ENCODE measurements at places on chromosomes 5 and 9.

- no peak for DNase-seq
Observed at GRCh38 chr9:19901586-19901985, 112.7 kb upstream of the SLC24A2 start.

DNA sequence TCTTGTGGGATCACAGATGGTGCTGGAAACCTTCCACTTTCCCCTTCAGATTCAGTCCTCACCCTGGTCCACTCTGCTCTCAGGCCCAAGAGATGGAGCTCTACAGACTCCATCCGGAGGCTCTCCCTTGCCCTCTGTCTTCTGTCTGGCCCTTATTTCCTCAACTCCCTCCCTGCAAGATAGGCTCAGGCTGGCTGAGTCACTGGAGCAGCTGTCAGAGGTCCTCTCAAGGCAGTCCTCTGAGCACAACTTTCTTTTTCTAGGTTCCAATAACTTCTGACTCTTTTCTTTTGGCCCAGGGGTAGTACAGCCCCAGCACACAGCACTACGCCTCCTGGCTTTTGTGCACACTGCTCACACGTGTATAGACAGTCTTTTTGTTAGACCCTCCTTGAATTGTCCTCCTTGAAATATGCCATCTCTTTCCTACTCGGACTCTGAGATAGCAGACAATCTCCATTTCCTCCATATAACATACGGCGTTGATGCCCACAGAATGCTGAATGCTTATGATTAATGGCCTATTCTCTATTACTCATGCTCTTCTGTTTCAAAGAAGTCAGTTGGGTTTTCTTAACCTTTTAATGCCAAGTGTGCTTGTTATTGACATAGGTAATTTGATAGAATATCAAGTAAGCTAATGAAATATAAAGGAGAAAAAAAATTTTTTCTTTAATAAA, 193.1 kb downstream of the SLC12A2 start:
- no peak for DNase-seq

DNA sequence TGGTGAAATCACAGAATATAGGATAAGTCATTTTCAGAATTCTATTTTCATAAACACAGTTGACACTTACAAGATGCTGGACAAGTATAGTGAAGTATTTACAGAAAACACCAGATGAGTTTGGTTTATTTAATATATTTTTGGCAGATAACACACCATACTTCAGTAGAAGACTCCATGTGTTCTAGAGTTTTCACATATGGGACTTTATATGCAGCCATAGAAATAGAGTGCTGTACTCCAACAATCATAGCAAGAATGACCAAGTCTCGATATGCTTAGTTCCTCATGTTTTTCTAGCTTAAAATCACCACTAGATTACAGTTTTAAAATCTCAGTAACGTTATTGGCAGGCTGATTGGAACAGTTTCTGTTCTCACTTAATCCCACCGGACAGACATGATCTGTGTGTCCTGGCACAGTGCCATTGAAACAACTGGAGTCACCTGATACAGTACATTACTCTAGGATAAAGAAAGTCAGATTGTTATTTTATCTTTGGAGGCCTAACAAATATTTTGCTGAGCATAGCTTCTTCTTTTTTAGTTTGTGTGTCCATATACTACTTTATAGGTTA, 45.8 kb upstream of the ERBIN start:
- no peak for DNase-seq

DNA sequence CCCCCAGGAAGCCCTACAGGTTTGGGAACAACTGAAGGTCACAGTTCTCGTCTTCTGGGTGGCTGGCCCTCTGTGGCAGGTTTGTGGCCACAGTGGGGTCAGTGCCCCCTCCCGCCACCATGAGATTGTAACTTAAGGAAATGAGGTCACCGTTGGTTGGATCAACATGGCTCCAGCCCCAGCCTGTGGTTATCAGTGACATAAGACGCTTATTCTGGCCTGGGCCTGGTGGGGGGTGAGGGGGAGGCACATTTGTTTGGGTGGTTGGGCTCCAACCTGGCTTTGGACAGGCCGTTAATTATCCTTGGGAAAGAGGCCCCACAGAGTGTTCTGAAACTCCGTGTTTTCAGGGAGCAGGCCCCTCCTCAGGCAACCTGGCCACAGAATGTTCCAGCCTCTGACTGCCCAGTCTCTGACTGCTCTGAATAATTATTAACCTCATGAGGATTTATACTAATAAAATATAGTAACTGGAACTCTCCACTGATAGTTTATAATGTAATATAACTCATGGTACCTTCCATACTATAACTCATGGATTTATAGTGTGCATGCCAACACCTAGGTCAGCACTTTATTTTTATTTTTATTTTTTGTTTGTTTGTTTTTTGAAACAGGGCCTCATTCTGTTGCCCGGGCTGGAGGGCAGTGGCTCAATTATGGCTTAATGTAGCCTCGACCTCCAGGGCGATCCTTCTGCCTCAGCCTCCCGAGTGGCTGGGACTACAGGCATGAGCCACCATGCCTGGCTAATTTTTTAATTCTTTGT, 58.0 kb upstream of the RPL26L1 start:
- no peak for DNase-seq

DNA sequence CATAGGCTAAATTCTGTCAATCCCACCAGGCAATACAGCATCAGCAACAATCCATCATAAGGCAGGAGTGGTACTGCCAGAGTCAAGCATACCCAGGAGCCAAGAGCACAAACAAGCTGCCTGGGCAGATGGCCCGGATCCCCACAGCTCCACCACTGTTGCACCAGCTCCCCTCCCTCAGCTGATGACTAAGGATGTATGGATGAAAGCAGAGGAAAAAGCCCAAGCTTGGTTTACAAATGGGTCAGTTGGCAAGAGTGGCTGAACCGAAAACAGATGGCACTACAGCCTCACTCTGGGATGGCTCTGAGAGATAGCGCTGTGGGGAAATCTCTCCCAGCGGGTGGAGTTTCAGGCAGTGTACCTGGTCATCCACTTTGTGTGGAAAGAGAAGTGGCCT, 29.4 kb downstream of the DROSHA start:
- no peak for DNase-seq

DNA sequence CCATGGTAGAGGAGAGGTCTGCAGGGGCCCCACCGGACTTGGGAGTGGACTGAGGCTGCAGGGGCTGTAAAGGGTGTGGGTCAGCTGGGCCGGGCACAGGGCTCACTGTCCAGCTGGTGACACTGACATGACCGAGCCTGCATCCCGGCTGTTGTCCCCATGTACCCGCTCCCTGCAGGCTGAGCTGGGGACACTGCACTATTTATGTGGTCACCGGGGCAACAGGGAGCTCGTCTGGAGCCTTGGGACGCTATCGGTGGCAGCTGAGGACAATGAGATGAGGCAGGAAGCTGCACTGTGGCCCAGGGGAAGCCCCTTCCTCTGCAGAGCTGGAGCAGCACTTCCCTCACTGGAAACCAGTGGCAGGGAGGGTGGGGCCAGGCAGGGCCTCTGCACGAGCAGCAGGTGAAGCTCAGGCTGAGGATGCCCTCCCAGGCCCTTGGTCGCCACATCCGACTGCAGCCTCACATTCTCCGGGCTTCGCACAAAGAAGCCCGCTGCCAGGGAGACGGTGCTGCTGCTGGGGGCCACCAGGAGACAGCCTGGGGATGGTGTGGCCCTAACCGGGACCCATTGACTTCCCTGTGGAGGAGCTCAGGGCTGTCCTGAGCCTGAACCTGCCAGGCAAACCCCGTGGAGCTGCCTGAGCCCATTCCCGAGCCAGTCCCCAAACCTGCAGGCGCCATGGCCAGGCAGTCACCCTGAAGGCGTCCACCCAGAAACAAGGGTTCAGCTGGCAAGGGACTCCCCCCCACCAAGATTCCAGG, 26.4 kb downstream of the ZDHHC11B start:
- no peak for DNase-seq

DNA sequence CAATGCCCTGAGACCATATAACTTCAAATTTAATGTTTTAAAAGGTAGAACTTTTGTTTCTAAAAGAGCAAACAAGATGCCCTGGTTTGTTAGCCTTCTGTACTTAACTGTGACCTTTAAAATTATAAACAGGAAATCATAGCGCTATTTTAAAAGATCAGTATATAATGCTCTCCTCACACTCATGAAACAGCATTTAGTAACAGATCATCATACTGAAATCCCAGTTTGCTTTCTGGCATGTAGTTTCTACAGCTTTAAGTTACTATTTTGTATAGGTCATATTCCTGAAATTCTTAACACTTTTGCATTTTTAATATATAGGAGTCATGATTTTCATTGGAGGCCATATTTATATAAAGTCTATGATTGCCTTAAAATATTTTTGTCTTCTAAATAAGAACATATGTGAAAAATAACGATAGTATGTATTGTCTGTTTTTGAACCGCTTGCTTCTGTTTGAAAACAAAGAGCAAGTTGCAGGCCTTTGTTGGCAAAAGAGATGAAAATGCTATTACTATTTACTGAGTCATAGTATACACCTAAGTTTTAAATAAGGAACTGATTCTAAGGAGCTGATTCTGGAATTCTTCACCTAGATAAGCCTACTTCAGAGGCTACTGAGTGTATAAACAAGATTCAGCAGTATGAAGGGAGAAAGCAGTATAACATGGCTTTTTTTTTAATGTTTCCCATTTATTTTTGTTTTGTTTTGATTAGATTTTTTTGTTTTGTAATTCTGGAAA, 20.5 kb downstream of the SRFBP1 start:
- DNase-seq, result no peak

- no peak for DNase-seq
Observed at GRCh38 chr5:155485386-155485785, 471.8 kb downstream of the KIF4B start.

- DNase-seq, result no peak
Observed at GRCh38 chr9:127739614-127740330, 4.7 kb upstream of the TOR2A start.

- DNase-seq, result no peak
Observed at GRCh38 chr9:35179347-35180280, 17.8 kb downstream of the UNC13B start.

DNA sequence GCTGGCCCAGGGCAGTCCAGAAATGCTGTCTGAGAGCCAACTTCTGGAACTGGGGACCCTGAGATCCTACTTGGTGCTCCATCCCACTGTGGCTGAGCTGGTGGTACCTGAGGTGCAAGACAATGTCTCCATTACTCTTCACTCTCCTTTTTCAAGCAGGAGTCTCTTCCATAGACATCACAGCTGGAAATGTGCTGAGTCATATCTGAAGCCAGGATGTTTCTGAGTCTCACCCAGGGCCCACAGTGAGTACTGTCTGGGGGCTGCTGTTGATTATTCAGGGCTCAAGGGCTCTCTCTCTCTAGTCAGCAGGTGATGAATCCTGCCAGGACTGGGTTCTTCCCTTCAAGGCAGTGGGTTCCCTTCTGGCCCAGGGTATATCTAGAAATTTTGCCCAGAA, 145.2 kb upstream of the TAS2R1 start:
- no peak for DNase-seq

GRCh38 chr5:62731022-62731421, 152.4 kb downstream of the LRRC70 start:
- DNase-seq, result no peak

- no peak for DNase-seq
Observed at GRCh38 chr5:96706433-96707111, 44.4 kb downstream of the CAST start.

DNA sequence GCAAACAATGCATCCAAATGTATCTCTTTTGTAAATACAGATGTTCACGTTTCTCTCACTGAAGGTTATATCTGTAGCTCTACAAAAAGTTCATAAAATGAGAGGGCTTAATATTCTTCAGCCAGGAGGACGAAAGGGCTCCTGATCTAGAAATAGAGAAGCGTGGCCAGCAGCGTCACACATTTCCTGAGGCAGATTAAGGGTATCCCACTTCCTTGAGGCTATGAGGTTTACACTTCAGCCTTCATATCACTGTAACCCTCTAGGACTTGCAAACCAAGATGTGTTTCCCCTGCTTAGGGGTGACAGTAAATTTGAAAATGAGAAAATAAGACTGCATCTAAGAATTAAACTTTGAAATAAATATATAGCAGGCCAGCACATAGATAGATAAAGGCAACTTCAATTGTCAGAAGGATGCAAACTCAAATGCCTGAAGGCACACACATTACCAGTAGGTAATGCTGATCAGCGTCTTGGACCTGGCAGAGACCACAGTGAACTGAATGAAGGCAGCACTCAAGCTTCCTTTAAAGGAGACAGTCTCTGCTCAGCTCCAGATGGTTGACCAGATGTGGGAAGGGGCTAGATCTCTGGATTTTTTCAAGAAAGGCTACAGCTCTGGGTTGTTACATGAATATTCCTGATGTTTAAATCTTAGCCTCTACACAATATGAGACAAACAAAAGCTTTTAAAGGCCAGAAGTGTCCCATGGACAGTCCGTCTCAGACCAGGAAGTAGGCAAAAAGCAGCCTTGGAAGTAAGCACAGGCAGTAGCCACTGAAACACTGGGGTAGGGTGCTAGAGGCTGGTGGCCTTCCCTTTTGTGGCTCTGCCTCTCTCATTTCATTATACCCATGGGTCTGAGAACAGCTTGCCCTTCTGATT, 197.7 kb downstream of the MCTP1 start:
- DNase-seq, result no peak

DNA sequence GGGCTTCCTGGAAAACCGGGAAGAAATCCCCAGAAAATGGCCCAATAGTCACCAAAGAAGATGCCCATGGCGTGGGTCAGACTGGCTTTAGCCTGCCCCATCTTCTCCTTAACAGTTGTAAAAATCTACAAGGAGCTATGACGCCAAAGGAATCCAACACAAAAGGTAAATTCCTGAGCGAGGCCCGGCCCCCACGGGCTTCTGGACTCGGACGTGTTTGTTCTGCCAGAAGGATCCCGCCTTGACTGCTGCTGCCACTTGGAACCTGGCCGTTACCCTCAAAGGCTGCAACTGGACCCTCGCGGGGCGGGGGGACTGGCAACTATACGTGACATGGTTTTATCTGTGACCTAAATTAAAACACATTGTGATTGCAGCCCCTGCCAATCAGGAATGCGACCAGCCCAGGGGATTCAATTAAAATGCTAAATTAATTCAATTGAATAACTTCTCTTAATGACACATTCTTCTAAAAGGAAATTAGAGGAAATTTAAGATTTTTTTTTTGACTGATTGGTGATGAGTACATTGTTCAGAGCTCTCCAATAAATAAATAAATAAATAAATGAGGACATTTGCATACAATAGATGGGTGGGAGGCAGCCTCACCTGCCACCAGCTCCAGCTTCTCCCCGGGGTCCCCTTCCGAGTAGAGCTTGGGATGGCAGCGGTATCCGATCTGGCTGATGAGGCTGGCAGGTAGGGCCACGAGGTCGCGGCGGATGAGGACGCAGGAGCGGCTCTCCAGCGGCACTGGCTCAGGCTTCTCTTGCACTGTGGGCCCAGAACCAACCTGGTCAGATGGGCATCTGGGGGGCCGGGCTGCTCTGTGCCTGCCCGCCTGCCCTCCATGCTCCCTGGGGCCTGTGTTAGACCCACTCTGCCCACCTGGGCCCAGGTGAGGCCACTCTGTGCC, 54.7 kb upstream of the UBAC1 start:
- no peak for DNase-seq

- no peak for DNase-seq
Observed at GRCh38 chr9:94140791-94141790, 56.8 kb downstream of the PTPDC1 start.

- DNase-seq, result no peak
Observed at GRCh38 chr5:35246411-35246810, 16.1 kb upstream of the PRLR start.

- no peak for DNase-seq
Observed at GRCh38 chr5:60978968-60979367, 34.0 kb downstream of the NDUFAF2 start.
